ENCODE measurements at places on chromosomes 7 and 10.
A peak's percentile ranks its signal among the peaks of the same experiment; 100 is the strongest.

GRCh38 chr10:66214721-66215404 lies 711.0 kb upstream of the LRRTM3 start:
- no peak for DNase-seq

DNA sequence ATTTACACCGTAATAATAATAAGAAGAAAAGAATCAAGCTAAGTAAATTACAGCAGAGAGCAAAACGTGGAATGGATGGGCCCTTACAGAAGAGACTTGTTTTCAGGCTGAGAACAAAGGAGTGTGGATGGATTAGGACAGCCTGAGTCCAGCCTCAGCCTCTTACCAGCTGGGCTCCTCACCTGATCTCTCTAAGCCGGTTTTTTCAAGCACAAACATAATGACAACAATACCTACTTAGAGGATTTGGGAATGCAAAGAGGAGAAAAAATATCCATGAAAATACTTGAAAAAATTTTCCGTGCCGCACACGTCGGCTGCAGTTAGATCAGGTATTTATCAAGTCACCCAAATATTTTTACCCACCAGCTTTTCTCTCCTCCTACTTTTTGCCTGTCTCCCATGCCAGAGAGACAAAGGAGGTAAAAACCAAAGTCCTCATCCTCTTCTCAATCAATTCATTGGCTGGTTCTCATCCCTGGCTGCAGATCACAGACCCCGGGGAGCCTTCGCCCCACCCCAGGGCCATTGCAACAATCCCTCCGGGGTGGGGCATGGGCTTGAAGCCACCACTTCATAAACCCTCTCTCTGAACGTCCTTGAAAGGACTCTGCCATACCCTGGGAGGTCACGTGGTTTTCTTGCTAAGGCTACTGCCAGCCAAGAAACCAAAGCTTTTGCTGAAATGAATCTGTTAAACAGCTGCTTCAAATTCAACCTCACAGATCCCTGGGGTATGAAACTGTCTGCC lies 29.7 kb upstream of the GTF2I start:
- DNase-seq: no peak

- no peak for DNase-seq
These were observed 219.0 kb downstream of the CCDC3 start for GRCh38 chr10:12782537-12782936.

GRCh38 chr7:134646425-134647305 lies at the start of gene BPGM:
TSS of gene BPGM (plus strand) at chr7:134646853. CDS start at chr7:134661508, 14,655 bp downstream.
- peak; percentile 95 for DNase-seq

DNA sequence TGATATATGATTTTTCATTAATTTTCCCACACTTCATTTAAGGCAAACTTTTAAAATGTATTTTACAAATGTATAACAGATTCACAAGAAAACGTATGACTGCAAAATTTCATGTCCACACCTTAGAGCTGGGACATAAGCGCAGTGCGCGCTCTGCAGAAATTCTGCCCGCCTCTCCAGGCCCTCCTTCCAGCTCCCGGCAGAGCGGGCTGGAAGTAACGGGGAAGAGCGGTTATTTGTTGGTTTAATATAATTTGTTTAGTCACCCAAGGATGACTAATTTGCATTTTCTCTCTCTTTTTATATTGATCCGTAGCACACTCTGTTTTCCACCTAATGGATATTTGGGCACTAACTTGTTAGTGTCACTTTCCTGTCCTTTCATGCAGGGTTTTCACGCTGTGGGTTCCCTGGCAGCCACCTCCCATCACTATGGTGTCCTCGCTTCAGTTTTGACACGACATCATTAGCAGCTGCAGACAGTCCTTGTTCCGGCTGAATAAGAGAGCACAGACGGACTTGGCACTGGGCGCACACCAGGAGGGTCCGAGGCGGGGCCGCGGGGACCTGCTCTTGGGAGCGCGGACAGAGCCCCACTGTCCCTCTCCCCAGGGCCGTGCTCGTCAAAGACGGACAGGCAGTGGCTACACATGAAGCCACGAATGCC lies 129.2 kb upstream of the SEC61G start:
- DNase-seq: no peak

- DNase-seq: peak; percentile 47
These were observed 100.4 kb upstream of the DDC start for GRCh38 chr7:50665403-50666123.

GRCh38 chr10:75446508-75446907 lies 15.1 kb downstream of the LRMDA start:
- DNase-seq: no peak

DNA sequence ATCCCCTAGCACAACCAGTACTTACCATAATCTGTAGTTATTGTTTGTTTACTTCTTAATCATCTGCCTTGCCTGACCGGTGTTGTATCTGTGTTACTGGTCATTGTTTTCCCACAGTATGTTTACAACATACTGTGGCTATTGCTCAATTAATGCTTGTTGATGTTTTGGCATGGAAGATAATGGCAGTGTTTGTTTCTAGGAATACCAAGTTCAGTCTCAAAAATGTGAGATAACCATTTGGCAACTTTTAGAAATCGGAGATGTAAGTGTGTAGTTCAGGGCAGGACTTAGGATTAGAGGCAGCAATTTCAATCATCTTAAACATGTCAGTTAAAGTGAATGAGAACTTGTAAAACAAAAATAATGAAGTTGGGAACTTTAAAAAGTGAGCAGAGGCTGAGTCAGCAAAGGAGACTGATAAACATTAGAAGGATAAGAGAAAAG lies 8.2 kb downstream of the MINDY3 start:
- DNase-seq: no peak

DNA sequence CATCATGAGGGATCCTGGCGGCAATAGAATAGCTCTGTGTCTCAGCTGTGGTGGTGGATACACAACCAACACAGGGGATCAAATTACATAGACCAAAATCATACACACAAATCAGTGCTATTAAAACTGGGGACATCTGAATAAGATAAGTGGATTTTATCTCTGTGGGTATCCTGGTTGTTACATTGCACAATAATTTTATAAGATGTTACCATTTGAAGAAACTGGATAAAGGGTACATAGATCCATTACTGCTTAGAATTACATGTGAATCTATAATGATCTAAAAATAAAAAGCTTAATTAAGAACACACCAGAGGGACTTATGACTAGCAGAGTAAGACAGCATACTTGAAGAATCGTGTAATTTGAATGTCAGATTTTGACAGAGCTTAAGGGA lies 8.2 kb upstream of the FAM3C start:
- no peak for DNase-seq

DNA sequence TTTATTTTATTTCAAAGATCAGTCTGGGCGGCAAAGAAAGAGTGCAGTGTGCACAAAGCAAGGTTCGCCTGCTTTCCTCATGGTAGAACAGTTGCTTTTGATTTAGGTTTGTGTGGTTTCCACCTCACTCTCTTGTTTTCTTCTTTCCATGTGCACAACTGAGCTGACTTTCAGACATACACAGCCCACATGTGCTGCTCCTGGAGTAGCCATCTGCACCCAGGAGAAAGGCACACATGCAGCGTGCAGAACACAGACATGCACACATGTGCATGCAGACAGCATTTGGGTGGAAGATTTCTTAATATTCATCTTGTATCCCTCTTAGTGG lies 302.1 kb downstream of the FZD1 start:
- DNase-seq: no peak

GRCh38 chr10:101745074-101745696 lies 30.7 kb downstream of the FGF8 start:
- DNase-seq: no peak

DNA sequence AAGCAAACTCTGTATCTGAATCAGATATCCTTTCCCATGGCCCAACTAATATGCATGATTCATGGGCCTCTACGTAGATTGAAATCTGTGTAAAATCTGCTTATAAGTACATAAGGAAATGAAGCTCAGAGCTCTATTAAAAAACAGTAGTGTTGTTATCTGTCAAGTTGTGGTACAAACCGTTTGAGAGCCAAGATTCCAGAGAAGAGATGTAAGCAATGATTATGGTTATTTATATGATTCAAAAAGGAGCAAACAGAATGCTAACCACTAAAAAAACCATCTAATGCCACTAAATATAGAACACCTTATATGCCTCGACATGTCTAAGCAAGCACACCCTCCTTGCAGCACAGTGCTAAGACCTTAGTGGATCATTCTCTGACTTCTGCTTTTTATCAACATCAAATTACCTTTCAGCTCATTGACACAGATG lies 26.6 kb downstream of the RPP38 start:
- DNase-seq: no peak

- no peak for DNase-seq
These were observed 11.6 kb downstream of the HBP1 start for GRCh38 chr7:107180378-107180777.

DNA sequence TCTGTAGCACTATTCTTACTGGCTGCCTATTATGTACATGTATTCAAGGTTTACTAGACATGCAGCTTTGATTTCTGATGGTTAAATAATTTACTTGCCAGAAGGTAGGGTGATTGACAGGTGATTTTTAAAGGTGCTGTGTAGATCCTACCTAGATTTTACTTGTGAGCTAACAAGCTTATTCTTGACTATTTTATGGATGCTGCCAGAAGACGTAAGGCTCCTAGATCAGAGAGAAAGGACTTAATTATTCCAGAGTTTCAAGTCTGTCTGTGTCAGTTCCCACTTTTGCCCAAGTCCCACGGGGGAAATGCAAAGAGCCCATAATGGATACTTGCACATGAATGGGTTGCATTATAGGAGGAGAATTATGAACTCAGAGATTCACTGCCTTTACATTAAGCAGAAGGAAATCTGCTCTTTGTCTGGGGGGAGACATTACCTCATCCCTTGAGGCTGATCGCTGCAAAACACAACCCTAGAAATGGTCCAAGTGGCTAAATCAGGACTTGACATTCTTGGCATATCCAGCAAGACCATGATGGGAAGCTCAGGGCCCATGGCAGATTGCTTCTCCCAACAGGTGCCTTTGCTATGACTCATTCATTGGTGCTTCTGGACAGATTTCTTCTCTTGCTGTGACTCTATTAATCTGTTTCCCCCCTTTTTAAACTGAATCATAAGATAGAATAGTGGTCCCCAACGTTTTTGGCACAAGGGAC lies 32.1 kb downstream of the GPR158 start:
- no peak for DNase-seq

- DNase-seq: no peak
These were observed 102.6 kb upstream of the DDC start for GRCh38 chr7:50667789-50668226.

GRCh38 chr7:38217672-38218071 lies 39.6 kb downstream of the STARD3NL start:
- no peak for DNase-seq

- DNase-seq: no peak
These were observed 4.9 kb downstream of the MAT1A start for GRCh38 chr10:80284522-80284921.

DNA sequence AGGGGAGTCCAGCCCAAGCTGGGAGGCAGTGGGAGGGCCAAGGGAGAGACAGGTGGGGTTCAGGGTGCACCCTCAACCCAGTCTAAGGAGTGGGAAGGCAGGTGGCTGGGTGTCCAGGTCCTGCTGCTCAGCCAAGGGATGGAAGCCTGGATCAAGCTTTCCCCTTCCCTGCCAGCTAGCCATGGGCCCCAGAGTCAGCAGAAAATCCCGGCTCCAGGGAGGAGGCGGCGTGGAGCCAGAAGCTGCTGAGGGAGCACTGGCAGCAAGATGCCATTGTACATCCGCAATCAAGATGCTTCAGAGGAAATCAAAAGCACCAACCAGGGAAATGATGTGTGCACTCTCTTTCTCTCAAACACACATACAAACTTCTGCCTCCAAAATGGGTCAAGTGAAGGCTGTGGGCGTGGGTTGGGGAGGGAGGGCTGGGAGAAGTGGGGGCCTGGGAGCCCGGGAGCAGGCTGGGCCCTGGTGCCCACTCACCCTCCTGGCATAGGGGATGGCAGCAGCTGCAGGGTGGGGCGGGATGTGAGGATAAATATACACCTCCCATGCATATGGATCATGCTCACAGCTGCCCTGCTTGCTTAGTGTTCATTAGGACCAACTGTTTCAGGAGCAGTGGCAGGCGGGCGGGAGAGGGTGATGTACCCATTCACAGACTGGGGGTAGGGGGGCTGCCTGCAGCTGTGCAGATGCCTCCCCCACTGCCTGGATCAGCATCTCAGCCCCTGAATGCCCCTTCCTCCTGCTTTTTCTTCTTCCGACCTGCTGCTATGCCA lies 24.2 kb downstream of the TRIM8 start:
- no peak for DNase-seq
